Stimulated activated CD8-positive, alpha-beta memory T cell treated with anti-CD3 and anti-CD28 coated beads, Interleukin-2, amount 100 ng/mL, for 1 hour (primary cell): ENCODE measurements at places on chromosomes 3 and 15.

DNA sequence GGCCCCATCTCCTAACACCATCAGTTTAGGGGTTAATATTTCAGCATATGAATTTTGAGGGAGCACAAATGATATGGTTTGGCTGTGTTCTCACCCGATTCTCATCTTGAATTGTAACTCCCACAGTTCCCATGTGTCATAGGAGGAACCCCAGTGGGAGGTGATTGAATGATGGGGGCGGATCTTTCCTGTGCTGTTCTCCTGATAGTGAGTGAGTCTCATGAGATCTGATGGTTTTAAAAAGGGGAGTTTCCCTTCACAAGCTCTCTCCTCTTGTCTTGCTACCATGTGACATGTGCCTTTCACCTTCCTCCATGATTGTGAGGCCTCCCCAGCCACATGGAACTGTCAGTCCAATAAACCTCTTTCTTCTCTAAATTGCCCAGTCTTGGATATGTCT lies 73.8 kb upstream of the TJP1 start:
- DNase-seq, result no peak

- DNase-seq, result no peak
Measured at GRCh38 chr3:25056036-25056755, 371.9 kb upstream of the RARB start.

- DNase-seq, result no peak
Measured at GRCh38 chr3:185582871-185583270, 3.2 kb upstream of the SENP2 start.

DNA sequence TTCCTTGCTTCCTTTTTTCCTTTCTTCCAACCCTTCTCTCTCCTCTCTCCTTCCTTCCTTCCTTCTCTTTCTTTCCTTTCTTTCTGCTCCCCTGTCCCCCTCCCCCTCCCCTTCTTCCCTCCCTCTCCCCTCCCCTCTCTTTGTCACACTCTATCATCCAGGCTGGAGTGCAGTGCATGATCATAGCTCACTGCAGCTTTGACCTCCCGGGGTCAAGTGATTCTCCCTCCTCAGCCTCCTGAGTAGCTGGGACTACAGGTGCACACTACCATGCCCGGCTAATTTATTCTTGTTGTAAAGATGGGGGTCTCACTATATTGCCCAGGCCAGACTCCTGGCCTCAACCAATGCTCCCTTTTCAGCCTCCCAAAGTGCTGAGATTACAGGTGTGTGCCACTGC lies 18.7 kb downstream of the NFKBIZ start:
- DNase-seq, result no peak

GRCh38 chr3:155019575-155019974 lies 60.5 kb upstream of the MME start:
- no peak for DNase-seq

DNA sequence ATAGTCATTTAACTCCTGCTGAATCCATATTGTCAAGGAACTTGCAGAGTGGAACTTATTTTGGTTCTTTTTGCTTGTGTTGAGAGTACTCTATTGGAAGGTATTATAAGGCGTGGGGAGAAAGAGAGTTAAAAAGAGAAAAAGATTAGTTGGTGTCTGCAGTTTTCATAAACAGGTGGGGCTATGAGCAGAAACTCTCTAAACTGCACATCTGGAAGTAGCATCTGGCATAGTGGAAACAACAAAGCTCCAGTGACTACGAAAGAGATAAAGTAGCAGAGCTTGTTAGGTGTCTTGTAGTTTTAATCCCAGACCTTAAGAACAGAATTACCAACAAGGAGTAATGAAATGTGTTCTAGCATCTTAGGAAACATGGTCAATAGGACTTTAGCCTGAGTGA lies 148.8 kb upstream of the SGO1 start:
- no peak for DNase-seq

- DNase-seq, result no peak
Measured at GRCh38 chr3:126399351-126399735, 4.6 kb downstream of the CFAP100 start.

DNA sequence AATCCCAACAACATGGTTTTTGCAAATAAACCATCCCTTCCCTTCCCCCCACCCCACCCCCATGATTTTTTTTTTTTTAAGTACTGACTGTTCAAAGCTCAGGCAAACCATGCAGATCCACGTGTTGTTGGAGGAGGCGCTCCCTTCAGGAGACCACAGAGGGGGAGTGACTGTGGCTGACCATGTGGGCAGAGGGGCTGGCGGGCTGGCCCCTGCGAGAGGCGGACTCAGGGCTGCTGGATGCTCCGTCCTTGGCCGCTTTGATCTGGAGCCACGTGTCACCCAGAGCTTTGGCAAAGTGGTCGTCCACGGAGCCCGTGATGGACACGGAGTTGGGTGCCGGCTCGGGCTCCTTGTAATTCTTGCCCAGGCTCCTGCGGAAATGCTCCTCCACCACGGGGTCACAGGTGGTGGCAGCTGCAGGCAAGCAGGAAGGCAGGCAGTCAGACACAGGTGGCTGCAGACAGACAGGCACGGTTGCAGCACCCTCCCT lies 85.3 kb downstream of the VGLL4 start:
- no peak for DNase-seq

GRCh38 chr3:18809640-18810305 lies 338.5 kb upstream of the KCNH8 start:
- no peak for DNase-seq

DNA sequence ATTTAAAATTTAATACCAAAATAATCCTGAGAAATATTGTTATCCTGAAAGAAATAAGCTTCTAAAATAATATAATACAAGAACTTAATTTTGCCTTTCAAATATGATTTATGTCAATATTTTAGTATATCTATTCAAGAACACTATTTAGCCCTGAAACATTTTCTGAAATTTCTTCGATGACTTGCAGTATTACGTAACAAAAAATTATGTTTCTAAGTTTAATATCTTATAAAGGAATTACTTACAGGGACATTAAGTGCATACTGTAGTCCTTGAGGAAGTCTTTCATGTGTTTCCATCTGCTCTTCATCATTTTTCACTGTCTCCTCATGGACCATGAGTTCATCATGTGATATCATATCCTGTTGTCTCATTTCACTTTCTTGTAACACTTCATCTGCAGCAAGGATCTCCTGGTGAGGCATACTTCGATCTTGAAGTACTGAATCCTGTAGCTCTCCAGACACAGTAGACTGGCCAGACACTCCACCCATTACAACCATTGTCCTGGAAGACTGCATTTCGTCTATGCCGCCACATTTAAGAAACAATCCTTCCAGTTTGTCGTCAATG lies 62.0 kb downstream of the ZNF148 start:
- no peak for DNase-seq

DNA sequence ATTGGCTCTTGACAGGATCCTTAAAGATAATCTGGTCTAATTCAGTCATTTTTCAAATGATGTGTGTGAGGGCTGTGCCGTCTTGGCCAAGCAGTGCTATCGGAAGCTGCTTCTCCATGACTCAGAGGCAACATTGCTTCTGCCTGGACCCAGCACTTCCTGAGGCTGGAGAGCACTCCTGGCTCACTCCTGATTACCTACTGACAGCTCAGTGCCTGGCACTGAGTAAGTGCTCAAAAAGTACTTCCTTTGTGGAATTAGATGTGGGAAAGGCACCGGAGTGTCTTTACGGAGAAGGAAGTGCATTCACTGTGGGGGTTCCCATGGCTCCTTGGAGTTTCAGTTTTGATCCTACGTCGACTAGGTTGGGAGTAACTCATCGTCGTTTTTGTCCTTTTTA lies 86.9 kb upstream of the UBE3A start:
- no peak for DNase-seq

GRCh38 chr15:49296258-49296657 lies 126.2 kb downstream of the GALK2 start:
- DNase-seq, result no peak
